ENCODE measurements at places on chromosomes 3 and 15.

DNA sequence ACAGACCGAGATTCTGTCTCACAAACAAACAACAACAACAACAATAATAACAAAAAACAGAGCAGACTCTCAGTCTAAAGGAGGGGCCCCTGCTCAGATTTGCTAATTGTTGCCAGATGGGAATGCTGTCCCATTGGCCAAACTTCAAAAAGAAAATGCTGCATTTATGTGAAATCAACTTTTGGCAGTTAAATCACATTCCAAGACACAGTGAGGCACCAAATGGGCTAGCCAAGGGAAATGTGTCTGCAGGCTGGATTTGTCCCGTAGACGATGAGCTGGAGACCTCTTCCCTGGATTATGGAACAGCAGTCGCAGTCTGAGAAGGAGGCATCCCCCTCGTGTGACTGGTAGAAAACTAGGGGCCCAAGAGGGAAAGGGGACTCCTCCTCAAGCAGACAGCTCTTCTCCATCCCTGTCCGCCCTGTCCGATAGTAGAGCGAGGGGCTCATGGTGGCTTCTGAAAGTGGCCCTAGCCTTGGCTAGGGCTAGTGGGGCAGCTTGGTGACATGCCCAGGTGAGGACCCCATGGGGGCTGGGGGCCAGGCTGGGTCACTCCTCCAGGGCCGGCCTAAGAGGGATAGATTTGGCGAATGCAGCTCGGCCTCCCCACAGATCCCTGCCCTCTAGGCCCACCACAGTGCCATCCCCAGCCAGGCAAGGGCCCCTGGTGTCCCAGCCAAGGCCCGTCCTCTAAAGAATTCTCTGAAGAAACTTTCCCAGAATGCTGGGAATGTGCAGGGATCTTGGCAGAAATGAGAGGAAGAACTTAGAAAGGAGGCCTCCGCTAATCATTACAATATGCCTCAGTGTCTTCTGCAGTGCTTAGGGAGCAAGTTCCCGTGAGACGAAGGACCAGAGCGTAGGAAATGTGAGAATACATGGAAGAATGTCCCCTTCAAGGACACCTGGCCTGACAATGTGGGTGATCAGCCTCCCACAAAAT, 2.0 kb downstream of the SLC22A14 start:
- no peak for DNase-seq

DNA sequence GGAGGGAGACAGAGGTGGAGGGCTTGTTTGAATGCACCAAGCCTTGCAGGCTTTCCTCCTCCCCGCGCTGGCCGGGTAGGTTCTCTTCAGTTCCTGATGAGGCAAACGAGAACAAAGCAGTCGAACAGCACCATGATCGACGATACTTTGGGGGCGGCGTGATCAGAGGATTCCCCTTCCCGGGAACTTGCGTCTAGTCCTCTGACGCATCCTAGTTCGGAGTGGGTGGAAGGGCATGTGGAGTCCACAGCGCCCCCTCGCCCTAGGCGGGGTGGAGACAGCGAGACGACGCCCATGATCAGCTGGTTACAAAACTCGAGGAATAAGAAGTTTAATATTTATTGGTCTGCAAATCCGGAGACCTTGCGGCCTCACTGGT, 452 bp upstream of the SV2B start:
- DNase-seq = no peak

DNA sequence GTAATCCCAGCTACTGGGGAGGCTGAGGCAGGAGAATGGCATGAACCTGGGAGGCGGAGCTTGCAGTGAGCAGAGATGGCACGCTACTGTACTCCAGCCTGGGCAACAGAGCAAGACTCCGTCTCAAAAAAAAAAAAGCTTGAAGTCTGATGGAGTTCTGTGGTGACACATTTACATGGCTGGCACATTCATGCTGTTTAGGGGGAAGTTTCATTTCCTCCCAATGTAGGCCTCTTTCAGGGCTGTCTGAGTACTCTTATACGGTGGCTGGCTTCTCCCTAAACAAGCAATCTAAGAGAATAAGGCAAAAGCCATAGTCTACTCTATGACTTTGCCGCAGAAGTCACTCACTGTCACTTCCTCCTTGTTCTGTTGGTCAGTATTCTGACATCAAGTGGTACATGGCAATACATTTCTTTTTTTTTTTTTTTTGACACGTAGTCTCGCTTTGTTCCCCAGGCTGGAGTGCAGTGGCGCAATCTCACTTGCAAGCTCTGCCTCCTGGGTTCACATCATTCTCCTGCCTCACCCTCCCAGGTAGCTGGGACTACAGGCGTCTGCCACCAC, 41.2 kb downstream of the OIP5 start:
- no peak for DNase-seq

DNA sequence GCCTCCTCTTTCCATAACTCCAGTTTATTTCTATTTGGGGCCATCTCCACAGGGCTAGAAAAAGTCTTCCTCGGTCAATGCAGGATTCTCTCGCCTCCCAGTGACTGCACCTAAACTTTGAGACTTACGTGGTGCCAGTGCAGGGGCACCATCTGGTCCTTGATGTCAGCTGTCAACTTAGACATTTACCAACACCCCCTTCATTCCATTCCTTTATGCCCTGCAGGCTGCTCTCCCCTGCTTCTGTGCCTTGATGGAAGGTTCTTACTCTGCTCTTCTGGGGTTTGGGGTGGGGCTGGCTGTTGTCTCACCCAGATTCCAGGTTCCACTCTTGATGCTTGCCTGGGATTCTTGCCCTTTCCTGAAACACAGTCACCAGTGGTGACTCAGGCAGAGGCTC, 101.8 kb downstream of the ST8SIA2 start:
- no peak for DNase-seq

DNA sequence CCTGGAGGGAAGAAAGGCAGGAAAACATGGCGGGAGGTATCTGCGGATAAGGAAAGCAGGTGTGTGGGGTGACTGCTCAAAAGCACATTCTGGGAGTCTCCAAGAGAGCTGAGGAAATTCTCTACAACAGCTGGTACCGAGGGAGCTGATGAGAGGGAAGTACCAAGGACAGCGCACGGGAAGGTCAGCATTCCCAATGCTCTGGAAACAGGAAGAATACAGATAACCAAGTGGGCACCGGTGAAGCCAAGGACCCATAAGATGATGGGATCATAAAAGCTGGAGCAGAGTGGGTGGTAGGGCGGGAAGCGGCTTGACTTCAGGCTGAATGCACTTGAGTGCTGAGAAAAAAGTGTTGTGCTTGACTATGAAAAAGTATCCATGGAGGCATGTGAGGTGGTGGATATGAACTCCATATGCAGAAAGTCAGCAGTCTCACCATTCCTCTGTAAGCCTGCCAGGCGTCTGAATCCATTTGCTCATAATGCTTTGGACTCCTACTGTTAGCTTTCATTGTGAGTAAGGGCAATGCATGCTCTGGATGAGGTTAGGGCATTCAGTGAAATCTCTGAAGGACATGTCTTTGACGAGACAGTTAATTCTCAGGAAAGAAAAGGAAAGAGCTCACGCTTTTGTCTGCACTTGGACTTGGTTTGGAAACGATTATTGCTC, 215.5 kb downstream of the NR1D2 start:
- no peak for DNase-seq

DNA sequence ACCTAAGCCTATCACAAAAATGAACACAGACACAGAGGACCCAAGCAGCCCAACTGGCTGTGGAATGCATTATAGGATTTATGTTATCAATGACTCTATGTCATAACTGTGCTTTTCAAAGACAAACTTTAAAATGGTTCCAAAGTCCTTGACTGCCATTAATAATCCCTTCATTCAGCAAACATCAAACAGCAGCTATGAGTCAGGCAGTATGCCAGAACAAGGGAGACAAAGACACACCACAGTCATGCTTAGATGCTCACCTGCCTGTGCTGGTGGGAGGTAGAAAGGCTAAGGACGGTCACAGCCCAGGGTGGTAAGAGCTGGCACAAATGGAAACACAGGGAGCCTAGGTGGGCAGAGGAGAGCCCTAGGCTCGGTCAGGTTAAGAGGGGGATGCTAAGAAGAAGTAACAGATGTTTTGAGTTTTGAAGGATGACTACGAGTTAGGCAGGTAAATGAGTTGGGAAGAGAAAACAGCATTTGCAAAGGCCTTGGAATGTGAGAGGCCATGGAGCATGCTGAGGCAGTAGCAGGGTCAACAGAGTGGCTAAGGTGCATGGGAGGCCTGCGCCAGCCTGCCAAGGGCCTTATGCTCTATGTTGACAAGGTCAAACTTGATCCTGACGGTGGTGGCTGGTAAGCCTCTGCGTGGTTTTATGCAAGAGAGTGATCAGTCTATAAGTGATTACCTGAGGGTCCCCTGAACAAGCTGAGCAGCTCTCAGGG, 23.0 kb downstream of the NMNAT3 start:
- no peak for DNase-seq

DNA sequence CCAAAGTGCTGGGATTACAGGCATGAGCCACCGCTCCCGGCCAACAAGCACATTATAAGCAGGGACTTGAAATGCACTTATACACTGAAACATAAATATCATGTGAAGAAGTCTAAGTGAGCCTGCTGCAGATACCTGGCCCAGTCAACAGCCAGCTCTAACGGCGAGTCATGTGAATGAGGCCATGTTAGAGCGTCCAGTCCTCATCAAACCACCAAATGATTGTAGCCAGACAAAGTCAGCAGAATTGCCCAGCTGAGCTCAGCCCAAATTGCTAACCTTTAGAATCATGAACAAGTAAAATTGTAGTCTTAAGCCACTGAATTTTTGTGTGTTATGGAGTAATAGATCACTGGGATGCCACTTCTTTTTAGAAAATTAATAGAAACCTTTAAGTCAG, 37.8 kb upstream of the UACA start:
- DNase-seq = no peak

DNA sequence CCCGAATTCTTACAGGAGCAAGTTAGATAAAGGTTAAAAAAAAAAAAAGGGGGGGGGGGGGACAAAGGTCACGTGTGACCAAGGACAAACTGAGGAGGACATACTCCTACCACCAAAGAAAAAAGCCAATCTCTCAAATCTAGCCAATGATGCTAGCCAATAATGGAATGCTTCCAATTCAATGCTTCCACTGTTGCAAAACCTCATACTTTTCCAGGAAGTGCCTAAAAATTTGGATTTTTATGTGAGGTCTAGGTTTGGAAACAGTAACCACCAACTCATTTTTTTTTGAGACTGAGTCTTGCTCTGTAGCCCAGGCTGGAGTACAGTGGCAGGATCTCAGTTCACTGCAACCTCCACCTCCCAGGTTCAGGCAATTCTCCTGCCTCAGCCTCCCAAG, 11.4 kb downstream of the MSL2 start:
- no peak for DNase-seq

- no peak for DNase-seq
Observed at GRCh38 chr3:30596152-30596551, 10.2 kb upstream of the TGFBR2 start.

DNA sequence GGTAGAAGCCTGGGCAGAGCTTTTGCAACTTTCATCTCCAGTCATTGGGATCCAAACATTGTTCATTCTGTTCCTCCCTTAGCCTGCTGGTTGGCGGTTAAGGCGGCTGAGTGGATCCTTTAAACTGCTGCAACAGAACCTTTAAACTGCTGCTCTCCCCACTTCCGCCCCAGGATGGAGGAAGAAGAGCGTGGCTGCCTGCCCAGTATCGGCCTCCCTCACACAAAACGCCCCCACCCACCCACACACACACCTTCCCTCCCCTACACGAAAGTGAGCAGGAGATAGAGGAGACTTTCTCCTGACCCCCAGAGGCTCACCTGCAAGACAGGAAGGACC, 460 bp upstream of the ZMAT3 start:
- DNase-seq = no peak

- no peak for DNase-seq
Observed at GRCh38 chr15:30044377-30044776, 38.4 kb upstream of the GOLGA8J start.

GRCh38 chr3:50242851-50243542, 7.0 kb downstream of the GNAI2 start:
- no peak for DNase-seq

DNA sequence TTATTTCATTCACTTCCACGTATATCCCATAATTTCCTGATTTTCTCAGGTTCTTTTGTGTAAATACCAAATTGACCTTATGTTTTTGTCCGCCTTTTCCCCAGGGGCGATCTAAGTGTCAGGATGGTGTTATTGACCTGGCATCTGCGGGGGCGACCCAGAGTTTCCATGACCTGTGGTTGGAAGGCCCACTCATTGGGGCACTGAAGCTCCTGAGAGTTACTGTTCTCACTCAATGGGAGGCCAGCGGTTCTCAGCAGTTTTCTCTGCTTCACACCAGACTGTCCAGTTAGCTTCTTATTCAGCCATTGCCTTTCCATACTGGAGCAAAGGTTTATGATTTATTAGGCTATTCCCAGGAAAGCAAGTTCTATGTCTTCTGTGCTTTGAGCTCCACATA, 53.3 kb downstream of the B3GALNT1 start:
- no peak for DNase-seq

GRCh38 chr3:46500656-46501635, 3.2 kb downstream of the RTP3 start:
- no peak for DNase-seq

DNA sequence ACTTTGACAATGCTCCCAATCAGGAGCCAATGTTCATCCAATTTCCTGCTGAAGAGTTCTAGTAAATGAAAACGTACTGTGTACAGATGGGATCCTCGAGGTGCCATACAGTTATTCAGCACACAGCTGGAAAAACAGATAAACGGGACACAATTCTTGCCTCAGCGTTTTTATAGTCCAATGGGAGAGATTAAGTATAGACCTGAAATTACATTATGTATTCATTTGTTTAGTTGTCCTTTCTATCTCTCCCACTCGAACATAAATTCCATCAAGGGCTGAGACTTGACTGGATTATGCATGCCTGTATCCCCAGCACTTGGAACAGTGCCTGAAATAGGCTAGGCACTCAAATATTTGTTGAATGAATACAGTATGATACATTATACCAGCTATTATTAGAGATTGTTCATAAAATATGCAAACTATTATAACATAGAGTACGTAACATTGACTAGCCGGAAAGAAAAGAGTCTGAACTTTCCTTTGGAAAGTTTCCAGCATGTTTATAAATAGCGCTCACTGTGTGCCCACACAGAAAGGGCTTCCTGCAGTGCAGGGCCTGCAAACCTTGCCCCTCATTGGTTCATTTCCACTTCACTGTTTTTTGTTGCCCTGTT, 27.4 kb upstream of the SNTN start:
- DNase-seq = no peak

GRCh38 chr15:64894395-64895056, 17.2 kb upstream of the ANKDD1A start:
- DNase-seq = no peak

DNA sequence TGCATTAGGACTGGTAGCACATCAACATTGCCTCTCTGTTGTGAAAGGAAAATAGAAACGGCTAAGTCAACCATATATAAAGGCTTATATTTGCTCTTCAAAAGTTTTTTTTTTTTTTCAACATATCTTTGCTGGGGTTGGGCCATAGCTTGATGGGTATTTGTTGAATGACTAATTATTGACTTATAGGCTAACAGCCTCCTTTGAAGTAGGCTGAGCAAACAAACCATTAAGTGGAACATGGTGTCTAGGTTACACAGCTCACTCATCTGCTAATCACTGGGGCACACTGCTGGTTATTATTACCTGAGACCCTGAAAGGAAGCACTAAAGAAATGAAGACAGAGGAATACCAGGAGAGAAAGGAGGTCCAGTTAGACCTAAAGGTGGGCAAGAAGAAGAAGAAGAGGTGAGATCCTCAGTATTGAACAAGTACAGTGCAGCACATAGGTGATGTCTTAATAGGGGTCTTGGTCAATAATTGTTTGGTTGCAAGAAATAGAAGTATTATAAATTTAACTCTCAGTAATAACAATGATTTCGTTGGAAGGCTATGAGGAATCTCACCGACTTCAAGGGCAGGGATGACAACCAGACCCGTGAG, 139.4 kb downstream of the RPLP1 start:
- no peak for DNase-seq
